ENCODE measurements at places on chromosomes 1 and 21.

DNA sequence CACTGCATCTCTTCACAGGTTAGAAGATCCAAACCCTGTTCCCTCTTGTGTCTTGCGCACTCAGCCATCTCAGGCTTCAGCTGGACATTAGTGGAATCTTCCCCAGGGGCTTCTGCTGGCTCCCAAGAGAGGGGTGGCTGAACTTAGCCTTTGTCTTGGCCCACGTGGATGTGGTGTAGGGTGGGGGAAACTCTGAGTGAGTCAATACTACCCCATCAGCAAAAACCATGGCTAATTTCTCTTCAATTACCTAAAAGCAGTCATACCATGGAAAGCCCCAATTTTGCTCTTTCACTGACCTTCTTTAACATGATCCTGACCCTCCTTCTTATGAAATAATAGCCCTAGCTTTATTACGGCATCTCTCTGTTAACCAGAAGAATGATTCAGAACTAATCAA, 72.5 kb upstream of the RAB3GAP2 start:
- DNase-seq, result no peak

DNA sequence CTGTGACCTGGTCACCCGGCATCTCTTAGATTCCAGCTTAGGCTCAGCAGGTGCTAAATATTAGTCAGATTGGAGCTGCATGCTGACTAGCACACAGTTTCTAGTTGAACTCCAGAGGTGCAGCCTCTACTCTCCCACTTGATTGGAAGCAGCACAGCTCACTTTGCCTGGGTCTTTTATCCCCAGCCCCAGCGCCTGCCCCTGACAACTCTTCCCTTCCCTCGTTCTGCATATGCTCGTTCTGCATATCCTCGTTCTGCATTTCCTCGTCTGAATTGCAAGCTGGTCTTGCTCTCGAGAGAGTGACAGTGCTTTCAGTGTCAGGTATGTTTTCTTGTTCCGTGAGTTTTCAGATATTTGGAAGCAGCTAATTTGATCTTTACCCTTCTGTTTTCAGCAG, 11.7 kb downstream of the COL18A1 start:
- DNase-seq, result no peak

DNA sequence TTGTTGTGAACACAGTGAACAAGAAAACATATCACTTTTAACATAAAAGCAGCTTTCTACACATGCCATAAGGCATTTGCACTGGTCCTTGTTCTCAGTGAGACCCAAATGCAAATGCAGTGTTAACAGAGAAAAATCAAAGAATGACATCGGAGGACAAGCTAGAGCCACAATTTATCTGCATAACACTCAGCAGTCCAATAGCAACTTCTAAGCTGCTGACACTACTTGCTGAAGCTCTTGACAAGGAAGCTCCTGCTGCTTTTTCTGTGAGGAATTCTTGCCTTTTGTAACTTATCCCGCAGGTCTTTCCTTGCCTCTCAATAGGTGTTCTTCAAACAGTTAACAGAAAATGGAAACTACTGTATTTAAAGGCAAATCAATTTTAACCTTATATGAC, 34.7 kb downstream of the USH2A start:
- no peak for DNase-seq

- DNase-seq, result no peak
These were observed 76.8 kb upstream of the HNRNPU start for GRCh38 chr1:244941121-244941520.

DNA sequence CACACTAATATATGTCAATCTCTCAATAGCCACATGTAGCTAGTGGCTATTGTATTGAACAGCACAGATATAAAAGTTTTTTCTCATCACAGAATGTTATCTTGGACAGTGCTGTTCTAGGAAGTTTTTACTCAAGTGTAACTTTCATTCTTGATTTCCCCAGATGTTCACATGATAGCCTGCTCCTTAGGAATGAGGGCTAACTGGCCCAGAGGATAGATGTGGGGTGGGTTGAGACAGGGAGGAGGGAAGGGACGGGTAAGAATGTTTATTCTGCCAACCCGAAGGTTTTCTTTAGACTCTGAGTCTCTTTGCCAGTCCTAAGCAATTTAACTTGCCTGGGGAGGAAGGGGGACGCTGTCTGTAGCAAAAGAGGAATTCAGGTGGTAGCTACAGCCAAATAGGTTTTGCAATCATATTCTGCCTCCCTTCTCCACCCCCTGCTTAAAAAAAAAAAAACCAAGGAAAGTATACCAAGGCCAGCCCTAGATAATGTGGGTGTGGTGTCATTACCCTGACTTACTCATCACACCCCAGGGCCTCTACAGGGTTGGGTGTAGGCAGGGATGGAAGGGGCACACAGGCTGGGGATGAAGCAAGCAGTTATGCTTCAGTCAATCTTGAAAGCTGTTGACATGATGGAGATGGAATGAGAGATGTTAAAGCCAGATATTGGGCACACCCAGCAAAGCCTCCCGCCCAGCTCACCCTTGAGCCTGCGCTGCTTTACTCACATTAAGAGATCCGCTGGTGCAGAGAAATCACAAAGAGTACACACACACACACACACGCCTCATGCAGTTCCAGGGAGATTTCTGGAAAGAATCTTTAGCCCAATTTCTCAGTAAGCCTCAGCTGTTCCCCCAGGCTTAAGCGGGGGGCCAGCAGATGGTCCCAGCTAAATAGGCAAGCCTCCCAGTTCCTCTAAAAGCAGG, 59.9 kb downstream of the PLXNA2 start:
- DNase-seq, result no peak

DNA sequence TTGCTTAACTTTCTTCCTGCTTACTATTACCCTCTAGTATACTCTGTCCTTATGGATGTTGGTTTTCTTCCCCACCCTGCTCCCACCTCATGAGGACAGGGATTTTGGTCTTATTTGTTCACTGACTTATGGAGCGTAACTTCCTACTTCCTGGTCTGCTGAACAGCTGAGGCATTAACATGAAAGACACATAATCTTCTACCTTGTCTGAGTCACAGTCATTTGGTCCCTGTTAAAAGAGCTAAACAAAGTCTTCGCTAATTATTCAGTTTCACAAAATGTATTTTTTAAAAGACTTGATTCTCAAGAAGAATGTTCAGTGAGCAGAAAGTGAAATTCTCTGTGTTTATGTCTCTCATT, 18.5 kb downstream of the RNASEL start:
- DNase-seq, result no peak
